Activated CD4-positive, alpha-beta T cell treated with anti-CD3 and anti-CD28 coated beads, Interleukin-2, amount 10 ng/mL, durations not matched to agents 7 days and 5 days (primary cell): ENCODE measurements at places on chromosomes 12 and 14. TPM values are rescaled to one million over a fixed set of nuclear protein-coding genes. Genes with fewer than 3 reads are reported as not detected.

- DNase-seq, result no peak
These were observed 33.4 kb downstream of the TMTC1 start for GRCh38 chr12:29750131-29750927.

- DNase-seq, result no peak
These were observed 55.7 kb upstream of the PLXNC1 start for GRCh38 chr12:94092516-94093241.

EPYC gene
- total RNA-seq, result not detected

DNA sequence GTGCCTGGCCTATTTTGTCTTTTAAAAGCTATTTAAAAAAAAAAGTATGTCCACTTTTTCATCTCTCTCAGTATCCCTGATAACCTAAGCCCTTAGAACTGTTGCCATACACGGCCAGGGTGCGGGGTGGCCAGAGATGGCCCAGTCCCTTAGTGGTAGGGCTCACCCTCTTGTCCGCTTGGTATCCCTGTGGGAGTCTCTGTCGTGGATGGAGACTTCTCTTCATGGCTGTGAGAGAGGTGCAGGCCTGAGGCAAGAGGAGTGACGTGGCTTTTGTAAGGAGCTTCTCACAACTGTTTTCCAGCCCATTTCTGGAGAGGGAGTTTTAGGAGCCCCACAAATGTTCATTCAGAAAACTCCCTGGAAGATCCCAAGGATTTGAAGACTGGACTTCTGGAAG is 26.8 kb downstream of the XRCC3 start:
- DNase-seq, result no peak

- DNase-seq, result no peak
These were observed 84.1 kb downstream of the ITPR2 start for GRCh38 chr12:26748741-26749431.

DNA sequence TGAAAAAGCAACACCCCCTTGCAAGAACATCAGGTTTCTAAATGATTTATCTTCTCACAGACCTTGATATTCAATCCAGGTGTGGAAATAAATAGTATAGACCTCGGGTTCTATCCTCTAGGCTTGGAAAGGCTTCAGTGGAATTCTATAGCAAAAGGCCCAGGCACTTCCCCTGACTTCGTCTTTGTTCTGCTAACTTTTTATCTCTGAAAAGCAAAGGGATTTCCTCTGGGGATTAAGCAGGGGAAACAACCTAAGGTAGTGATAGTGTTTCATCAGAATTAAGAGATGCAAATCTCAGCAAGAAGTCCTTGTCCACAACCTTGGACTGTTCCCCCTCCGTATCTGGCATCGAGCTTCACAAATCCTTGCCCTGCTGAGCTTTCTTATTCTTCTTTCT is 59.5 kb upstream of the DUSP6 start:
- no peak for DNase-seq

LRRC23 gene
- total RNA-seq, result 5.2 TPM

FGD4 gene
- 0.17 TPM for total RNA-seq

- no peak for DNase-seq
These were observed 426.6 kb downstream of the EGLN3 start for GRCh38 chr14:33524244-33524643.

GRCh38 chr14:88013750-88014349 is 8.9 kb downstream of the GPR65 start:
- DNase-seq, result peak; percentile 26

GRCh38 chr12:121797937-121798786 is 4.7 kb upstream of the RHOF start:
- DNase-seq, result no peak

DNA sequence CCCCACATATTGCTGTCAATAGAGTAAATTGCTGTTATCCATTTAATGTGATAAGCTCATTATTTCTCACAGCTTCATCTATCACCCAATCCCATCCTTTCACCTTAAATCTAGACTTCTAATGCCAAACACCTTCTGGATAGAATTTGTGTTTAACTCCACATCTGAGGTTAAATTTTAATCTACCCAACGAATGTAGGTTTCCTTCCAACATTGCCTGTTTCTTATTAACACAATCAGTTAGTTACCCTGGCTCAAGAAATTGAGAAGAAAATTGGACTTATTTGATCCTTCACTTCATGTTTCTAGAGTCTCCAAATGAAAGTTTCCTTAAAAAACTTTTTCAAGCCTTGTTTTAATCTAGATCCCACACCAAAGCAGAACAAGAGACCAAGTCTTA is 67.3 kb downstream of the PTPRO start:
- DNase-seq, result no peak

ACOT6 gene
- not detected for total RNA-seq

DNA sequence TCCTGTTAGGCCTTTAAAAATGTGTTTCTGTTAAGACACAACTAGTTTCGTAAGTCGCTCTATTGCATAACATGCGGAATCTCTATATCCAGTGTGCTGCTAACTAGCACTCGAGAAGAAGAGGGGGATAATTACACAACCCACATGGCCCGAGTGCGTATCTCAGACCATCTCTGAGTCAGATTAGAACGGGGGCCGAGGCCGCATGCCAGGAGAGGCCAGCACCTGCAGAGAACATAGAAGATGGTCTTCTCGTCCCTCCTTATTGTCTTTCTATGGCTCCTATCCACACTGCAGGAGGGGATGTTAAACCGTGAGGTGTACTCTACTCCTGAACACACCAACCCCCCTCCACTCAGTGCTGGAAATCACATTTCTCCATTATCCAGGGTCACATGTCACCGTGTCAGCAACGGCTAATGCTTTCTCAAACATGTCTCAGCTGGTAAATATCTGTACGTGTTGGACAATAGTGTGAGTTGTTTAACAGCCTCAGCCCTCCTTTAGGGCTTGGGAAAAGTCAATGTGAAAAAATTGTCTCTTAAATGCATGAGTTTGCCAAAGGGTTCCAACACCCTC is 56.3 kb downstream of the CCDC88C start:
- DNase-seq, result no peak

PSMA3 gene
- 233 TPM for total RNA-seq

HECTD4 gene
- total RNA-seq, result 44.7 TPM

GRCh38 chr14:60691383-60692113 is 32.6 kb downstream of the SIX4 start:
- DNase-seq, result no peak

REP15 gene
- 0.25 TPM for total RNA-seq

TUNAR gene
- not detected for total RNA-seq

GRCh38 chr14:104446611-104447010 is 133.0 kb upstream of the C14orf180 start:
- DNase-seq, result peak; percentile 1

GRCh38 chr12:110370732-110371231 is 32.7 kb downstream of the ANAPC7 start:
- DNase-seq, result no peak

DNA sequence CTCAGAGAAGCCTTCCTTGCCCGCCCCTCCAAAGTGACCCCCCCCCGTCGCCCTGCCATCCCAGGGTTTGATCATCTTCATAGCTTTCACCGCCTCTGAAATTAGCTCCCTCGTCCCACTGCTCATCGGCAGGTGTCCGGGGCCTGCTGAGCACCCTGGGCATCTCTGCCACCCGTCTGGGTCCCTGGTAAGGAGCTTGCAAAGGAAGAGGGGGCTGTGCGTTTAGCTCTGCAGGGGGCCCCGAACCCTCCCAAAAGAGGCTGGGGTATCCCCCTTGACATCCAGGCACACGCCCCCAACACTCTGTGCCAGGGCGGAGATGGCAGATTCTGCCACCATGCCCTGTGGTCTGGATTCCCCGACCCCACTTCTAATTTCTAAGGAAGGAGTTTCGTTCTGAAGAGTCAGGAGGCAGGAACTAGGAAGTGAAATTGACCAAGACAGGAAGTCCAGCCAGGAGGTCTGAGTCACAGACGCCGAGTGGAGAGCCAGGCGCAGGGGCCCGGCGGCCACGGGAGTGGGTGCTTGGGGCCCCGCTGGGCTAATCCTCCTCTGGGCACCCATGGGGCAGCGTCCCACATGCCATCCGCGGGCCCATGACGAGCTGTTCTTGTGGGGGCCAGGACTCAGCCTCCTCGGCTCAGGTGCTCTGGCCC is 95.7 kb downstream of the RFLNA start:
- no peak for DNase-seq

- DNase-seq, result no peak
These were observed 44.0 kb upstream of the FRMD6 start for GRCh38 chr14:51607711-51608110.

MBD6 gene
- total RNA-seq, result 66.0 TPM

GRCh38 chr14:79749065-79749464 is 462.2 kb downstream of the DIO2 start:
- no peak for DNase-seq

- peak; percentile 59 for DNase-seq
These were observed 9.4 kb downstream of the GCH1 start for GRCh38 chr14:54893151-54893760.

TESPA1 gene
- 136 TPM for total RNA-seq

DNA sequence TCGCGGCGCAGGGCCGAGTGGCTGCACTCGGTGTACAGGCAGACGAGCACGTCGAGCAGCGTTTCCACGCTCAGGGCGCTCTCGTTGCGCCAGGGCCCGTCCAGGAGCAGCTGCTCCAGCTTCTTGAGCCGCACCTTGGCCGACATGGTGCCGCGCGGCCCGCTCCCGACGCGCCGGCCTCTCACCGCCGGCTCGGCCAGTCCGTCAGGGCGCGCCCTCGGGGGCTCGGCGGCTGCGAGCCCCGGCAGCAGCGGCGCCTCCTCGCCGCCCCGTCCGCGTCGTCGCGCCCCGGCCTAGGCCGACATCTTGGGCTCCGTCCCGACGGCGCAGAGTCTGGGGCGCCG is 349 bp downstream of the CDC42BPB start:
- no peak for DNase-seq

DNA sequence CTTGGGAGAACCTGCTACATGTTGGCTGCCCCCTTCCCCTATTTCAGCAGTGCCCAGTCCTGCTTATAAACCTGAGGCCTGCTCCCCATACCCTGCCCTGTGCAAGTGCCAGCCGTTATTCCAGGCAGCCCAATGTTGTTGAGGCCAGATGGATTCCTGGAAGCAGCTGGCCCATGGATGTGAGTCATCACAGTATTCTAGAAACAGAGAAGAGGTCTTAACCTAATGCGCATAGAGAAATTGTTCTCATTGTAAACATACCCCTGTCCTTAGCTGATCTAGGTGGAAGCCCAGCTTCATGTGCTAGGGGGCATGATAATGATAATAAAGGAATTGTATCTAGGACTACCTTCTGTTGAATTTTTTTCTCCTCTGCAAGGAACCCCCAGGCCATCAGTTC is 69.7 kb downstream of the TSPAN11 start:
- DNase-seq, result no peak

GPR137C gene
- 0.60 TPM for total RNA-seq

JPH4 gene
- total RNA-seq, result not detected

NANOG gene
- total RNA-seq, result not detected

- no peak for DNase-seq
These were observed 6.9 kb downstream of the FLRT2 start for GRCh38 chr14:85536833-85537190.

CNTN1 gene
- total RNA-seq, result not detected

KRT86 gene
- total RNA-seq, result not detected

SLC17A8 gene
- not detected for total RNA-seq

- DNase-seq, result no peak
These were observed 305.6 kb downstream of the RPAP3 start for GRCh38 chr12:47400266-47400665.

GRCh38 chr12:30840715-30841114 is 85.8 kb upstream of the TSPAN11 start:
- no peak for DNase-seq

DNA sequence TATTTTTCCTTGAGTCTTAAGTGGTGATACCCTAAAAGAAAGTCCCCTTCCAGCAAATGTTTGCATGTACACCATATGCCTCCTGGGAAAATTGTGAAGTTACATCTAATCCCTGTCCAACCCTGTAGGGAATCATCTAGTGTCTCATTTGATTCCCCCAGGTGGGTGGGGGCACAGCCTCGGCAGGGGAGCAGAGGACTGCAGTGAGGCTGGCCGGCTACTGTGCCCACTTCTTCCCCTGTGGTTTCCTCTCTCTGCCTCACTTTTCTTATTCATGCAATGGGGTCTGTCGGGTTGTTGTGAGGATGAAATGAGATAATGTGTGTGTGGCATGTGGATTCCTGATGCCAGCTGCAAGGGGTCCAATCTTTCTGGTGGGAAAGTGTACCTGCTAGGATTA is 6.0 kb downstream of the PAPLN start:
- DNase-seq, result no peak

USP5 gene
- 131 TPM for total RNA-seq

- DNase-seq, result peak; percentile 18
These were observed 52.9 kb downstream of the ACTN1 start for GRCh38 chr14:68926236-68926635.

BATF gene
- total RNA-seq, result 41.0 TPM

DNA sequence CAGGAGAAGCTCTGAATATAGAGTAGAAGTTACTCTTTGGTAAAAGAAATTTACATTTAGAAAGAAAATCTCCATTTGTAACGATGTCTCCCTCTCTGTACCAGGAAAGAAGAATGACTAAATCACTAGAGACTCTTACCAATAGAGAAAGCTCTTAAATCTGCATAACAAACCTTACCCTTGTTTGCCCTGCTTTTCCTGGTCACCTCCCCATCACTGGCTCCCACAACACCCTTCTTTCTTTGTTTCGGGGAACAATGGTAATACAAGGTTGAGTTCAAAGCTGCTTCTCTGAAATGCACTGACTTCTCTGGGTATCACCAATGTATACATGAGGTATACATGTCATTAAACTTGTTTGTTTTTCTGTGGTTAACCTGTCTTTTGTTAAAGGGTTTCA is 351.1 kb upstream of the FLRT2 start:
- DNase-seq, result no peak

PPM1A gene
- total RNA-seq, result 53.1 TPM

PTPN11 gene
- 79.2 TPM for total RNA-seq

DNA sequence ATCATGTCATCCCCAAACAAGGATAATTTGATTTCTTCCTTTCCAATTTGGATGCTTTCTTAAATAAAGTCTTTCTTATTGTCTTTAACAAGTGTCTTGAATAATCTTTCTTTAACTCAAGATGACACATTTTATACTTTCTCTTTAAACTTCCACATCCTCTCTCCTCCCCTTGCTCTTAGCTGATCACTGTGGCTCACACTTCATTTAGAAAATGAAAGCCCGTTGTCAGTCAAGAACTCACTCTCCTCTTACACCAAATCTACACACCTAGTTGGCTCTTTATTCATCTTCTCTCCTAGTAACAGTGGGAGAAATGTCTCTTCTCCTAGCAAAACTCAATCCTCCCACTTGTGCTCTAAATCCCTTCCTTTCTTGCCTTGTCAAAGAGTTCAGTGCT is 10.4 kb upstream of the RMST start:
- no peak for DNase-seq
